ENCODE measurements at places on chromosomes 4 and X.

DNA sequence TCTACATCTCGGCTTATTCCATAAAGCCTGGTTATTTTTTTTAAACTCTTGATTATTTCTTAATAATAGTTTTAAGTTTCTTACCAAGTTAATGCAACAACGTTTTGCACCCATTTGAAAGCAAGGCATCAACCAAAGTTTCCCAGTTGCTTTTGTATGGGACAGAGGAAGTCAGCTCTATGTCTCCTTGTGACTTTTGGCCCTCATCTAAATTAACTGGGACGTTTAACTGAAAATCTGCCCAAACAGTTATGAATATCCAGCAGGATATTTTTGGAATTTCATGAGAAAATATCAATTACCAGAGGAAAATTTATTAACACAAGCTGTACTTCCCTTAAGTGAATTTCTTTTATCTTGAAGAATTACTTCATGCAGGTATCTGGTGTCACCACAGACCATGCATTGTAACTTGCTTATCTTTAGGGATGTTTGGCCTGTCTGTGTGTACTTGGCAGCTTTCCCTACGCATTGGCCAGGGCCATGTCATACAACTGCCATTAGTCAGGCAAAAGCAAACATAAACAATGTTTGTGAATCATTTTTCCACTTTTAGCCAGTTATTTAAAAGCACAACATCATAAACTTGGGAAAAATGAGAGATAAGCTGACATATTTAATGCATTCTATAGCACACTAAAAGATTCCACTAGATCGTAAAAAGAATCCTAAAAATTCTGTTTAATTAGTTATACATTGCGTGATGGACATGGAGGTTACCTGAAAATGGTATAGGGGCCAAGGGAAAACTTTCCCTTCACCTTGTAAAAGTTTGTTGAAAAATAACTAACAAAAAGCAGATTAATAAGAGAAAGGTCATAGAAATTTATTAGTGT is 101.4 kb upstream of the PDE5A start:
- DNase-seq = no peak

GRCh38 chrX:119419146-119419545 is 20.0 kb downstream of the SLC25A43 start:
- DNase-seq = no peak

DNA sequence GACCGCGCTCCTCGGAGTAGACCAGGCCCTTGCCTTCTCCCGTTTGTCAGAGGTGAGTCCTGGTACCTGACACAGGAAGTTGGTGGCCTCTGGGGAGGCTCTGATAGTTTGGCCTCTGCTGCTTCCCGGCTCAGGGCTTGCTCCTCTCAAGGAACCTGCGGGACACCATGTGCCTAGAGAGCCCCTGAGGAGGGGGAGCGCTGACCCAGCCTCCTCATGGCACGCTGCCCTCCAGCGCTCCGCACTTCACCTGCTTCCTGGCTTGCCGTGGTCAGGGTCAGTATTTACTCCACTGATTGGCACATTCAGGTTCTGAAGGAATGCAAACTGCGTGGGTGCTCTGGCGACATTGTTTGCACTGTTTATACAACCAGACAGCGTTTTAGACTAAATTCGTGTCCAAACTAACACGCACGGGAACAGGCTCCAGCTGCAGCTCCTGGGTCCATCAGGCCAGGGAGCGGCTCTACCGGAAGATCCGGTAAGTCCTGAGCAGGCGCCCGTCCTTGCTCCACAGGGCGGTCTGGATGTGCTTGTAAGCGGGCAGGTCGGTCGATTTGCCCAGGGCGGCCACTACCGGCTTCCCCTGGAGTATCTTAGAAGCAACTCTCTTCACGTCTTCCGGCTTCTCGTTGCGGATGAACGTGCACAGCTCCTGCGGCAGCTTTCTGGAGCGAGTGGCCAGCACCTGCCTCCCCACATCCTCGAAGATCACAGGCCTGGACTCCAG is 121.6 kb upstream of the GRID2 start:
- DNase-seq = no peak

DNA sequence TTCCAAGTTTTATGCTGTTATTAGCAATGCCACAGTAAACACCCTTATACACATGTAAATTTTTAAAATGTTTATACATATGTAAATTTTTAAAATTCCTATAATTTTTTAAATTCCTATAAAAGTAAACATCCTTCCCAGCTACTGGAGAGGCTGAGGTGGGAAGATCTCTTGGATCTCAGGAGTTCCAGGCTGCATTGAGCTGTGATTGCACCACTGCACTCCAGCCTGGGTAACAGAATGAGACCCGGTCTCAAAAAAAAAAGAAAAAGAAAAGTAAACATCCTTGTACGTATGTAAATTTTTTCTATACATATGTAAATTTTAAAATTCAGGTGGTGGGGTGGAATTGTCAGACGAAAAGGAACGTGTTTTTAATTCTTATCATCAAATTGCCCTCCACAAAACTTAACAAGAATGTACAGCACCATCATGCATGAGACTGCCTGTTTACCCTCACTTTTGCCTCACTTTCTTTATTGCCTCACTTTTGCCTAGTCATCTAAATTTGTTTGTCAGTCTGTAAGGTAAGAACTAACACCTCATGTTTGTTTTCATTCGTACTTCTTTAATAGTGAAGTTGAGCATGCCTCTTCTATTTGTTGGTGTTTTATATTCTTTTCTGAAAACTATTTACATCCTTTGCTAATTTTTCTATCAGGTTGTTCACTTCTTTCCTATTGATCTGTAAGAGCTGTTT is 8.0 kb downstream of the SLC7A3 start:
- DNase-seq = no peak

- DNase-seq = no peak
These were observed 66.8 kb downstream of the SOWAHB start for GRCh38 chr4:76830964-76831703.

- DNase-seq = no peak
These were observed 692.5 kb downstream of the CENPC start for GRCh38 chr4:66852843-66853242.

DNA sequence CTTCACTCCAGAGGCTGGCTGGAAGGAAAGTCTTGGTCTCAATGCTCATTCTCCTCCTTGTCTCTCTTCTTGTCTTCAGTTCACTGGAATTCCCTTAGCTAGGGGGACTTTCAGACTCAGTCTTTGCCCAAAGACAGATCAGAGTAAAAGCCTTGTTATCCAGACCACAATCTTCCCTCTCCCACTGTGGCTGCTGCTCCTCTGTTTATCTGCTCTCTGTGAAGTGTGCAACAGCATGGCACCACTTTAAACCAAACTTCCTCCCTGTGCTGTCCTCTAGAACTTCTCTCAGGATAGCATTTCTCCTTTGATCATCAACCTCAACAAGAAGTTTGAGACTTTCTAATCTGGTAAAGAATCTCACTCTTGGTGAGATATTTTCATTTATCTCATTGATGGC is 530.1 kb upstream of the SLIT2 start:
- peak; percentile 80 for DNase-seq

- DNase-seq = peak; percentile 35
These were observed 2.4 kb downstream of the FRAS1 start for GRCh38 chr4:78059524-78059889.

DNA sequence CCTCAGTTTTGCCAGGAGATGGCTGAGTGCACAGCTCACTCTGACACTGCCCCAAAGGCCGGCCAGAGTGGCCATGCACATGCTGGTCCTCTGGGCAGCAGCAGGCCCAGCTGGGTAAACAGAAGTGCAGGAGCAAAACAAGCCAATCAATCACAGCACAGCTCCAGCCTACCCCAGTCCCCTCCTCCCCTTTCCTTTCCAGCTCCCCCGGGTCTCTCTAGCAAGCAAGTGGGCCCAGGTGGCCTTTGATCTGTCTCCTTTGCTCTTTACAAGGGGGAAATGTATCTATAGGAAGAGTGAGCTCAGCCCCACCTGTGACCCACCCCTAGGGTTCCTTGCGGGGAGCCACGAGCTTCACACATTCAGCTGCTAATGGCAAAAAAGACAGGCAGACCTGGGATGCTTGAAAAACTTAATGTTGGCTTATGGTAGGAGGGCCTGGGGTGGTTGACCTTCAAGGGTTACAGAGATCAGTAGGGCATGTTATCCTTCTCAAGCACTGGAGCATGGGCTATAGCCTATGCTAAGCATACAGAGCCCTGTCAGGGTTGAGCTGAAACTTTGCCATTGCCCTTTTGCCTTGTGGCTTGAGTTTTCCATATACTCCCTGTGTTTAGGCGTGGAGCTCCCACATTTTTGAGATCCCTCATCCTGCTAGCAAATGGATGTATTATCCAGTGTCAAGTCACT is 57.8 kb upstream of the PLAC1 start:
- DNase-seq = peak; percentile 68

DNA sequence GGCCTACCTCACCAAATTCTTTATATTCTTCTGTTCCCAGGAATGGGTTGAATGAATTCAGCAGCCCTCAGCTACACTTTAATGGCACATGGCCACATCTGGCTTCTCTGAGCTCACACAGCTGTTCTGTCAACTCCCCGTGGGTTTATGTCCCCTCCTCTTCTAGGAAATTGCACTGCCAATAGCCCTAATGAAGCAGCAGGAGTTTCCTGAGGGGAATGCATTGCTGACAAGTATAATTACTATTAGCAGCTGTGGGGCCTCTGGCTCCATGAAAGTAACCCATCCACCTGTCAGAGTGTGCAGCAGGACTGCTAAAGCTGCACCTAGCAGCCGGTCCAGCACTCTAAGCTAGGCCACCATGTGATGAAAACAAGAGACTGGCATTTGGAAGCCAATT is 50.3 kb downstream of the FTHL17 start:
- DNase-seq = no peak

GRCh38 chr4:87895964-87896621 is 63.3 kb downstream of the MEPE start:
- DNase-seq = peak; percentile 2

DNA sequence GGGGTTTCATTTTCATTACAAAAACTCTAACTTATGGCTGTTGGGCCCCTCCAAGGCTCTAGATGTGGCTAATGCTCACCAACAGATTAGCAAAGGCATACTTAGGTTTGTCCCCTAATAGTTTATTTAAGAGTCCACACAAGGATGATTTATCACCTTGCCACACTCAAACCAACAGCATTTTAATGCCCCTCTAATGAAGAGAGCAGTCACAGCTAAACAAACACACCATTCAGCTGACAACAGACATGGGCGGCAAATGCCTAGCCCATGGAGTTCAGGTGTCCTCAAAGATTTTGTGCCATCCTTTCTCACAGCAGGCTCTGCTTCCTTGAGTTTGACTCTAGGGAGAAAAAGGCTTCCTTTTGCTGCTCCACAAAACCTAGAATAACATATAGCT is 61.8 kb upstream of the CITED1 start:
- no peak for DNase-seq

- no peak for DNase-seq
These were observed 5.5 kb upstream of the ATP2B3 start for GRCh38 chrX:153511784-153512500.

DNA sequence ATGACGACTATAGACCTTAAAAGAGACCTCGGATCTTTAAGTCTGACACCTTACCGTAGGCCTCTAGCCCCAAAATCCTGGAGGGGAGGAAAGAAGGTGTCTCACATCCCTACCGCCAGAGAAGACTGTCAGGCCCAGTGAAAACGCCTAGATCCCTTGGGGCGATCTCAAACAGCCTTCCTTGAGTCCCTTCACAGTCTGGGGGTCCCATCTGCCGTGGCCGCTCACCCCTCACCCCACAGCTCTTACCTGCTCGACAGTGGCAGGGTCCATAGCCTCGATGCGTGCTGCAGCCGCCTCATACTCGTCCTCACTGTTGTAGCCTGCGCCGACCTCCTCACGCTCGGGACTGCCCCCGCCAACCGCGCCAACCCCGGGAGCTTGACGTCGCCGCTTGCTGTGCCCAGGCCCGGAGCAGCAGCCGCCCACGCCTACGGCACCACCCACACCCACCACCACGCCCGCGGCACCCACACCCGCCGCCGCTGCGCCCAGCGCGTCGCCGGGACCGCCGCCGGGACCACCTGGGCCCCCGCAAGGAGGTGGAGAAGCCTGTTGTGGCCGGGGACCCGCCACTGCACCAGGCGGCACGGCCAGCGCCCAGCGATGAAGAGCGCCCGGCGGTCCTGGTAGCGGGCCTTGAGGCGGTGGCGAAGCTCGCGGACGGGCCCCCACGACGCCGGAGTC is 536 bp downstream of the OTUD5 start:
- DNase-seq = no peak

GRCh38 chr4:21469438-21470300 is 478.9 kb downstream of the KCNIP4 start:
- peak; percentile 7 for DNase-seq

GRCh38 chrX:9205599-9206223 is 171.8 kb upstream of the FAM9B start:
- no peak for DNase-seq

DNA sequence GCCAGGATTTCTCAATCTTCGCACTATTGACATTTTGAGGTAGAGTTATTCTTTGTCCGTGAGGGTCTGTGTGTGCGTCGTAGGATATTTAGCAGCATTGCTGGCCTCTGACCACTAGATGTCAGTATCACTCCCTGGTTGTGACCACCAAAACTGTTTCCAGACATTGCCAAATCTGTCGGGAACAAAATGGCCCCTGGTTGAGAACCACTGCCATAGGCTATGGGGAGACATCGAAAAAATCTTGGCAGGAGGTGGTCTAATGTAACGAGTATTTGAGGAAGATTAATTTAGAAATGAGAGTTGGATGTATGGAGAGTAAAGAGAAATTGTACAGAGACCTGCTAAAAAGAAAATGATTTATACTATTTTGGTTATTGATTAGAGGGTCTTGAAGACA is 108.4 kb downstream of the DOCK11 start:
- peak; percentile 18 for DNase-seq

GRCh38 chr4:48027653-48028052 is 11.1 kb downstream of the NIPAL1 start:
- no peak for DNase-seq

GRCh38 chr4:7058792-7059191 is 9.1 kb downstream of the GRPEL1 start:
- no peak for DNase-seq

DNA sequence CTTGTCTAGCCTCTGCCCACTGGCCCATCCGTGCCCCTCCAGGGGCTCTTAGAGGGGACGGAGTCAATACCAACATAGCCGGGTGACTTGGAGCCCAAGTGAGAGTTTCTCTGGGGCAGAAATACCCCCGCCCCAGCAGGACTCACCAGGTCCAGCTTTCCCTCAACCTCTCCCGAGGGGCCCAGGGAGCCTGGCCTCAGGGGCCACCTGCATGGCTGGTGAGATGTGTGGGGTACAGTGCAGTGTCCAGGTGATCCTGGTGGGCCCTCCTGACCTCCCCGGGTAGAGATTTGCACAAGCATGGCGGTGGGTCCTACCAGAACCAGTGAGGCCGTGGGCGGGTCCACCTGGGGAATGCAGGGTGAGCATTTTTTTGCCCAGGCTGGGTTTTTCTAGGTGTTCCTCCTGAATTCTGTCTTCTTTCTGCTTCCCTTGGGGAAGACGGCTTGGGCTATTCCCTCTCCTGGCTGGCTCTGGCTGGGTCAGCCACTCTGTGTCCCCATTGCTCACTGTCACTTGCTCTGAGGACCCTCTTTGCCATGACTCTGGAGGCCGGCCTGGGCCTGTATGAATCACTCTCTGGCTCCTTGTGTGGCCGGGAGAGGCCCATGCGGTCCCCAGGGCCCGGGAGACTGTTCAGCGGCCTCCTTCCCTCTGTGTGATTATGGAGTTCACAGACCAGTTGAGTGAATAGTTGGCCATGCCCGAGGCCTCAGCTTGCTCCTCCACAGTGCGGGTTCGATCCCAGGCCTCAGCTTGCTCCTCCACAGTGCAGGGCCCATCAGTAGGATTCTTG is 71.0 kb upstream of the NKX1-1 start:
- no peak for DNase-seq

- no peak for DNase-seq
These were observed 784 bp downstream of the MAP7D3 start for GRCh38 chrX:136250191-136251040.

- no peak for DNase-seq
These were observed 334.9 kb downstream of the OPHN1 start for GRCh38 chrX:68098431-68098830.

Measured in Jurkat, Clone E6-1 (cell line).